NCI-H1694 treated with DMSO at 0.1 percent for 48 hours (cell line): ENCODE measurements at places on chromosomes 2 and 18.

DNA sequence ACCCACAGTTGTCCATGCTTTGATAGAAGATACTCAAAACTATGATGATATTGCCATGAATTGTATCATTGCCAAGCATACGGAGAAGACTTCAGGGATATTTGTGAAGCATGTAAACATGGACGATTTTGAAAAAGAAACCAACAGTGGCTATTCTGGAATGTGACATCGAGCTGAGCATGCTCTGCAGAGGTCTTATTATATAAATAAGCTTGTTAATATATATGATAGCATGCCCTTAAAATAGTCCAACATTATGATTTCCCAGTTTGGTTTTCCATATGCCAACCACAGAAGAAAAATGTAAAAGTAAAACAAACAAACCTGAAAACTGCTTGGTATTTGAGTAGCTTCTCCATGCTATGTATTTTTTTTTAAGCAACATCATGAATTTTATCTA is 159.1 kb downstream of the LNPK start:
- no peak for DNase-seq

GRCh38 chr2:149050188-149050587 is 11.7 kb downstream of the LYPD6B start:
- DNase-seq, result no peak

- no peak for DNase-seq
These were observed 227.3 kb downstream of the ZBTB7C start for GRCh38 chr18:48181857-48182256.

DNA sequence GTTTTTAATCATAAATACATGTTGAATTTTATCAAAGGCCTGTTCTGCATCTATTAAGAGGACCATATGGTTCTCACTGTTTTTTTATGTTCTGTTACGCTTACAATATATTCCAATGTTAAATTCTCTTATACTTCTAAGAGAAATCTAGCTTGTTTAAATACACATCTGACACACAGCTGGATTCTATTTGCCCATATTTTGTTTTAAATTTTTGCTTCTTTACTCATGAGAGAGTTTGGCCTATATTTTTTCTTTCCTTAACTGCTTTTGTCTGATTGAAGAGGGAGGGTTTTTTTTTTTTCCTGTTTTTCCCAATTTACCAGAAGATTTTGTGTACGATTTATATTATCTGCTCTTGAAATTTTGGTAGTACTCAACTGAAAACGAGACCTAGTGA is 34.9 kb downstream of the RNF144A start:
- DNase-seq, result no peak

- no peak for DNase-seq
These were observed 35.2 kb downstream of the PRELID3A start for GRCh38 chr18:12442946-12443345.

DNA sequence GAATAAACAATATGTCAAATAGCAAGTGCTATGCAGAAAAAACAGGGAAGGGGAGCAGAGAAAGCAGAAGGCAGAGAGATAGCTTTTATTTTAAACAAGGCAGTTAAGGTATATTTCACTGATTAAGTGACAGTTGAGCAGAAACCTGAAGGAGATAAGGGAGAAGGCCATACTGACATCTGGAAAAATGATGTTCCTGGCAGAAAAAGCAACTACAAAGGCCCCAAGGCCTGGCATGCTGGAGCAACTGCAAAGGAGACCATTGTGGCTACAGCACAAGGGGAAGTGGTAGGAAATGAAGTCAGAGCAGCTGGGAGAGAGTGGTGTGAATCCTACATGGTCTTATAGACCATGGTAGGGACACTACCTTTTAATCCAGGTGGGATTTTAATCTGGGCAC is 8.9 kb upstream of the PCBP1 start:
- DNase-seq, result no peak

GRCh38 chr2:42233976-42234441 is 64.9 kb downstream of the EML4 start:
- no peak for DNase-seq

DNA sequence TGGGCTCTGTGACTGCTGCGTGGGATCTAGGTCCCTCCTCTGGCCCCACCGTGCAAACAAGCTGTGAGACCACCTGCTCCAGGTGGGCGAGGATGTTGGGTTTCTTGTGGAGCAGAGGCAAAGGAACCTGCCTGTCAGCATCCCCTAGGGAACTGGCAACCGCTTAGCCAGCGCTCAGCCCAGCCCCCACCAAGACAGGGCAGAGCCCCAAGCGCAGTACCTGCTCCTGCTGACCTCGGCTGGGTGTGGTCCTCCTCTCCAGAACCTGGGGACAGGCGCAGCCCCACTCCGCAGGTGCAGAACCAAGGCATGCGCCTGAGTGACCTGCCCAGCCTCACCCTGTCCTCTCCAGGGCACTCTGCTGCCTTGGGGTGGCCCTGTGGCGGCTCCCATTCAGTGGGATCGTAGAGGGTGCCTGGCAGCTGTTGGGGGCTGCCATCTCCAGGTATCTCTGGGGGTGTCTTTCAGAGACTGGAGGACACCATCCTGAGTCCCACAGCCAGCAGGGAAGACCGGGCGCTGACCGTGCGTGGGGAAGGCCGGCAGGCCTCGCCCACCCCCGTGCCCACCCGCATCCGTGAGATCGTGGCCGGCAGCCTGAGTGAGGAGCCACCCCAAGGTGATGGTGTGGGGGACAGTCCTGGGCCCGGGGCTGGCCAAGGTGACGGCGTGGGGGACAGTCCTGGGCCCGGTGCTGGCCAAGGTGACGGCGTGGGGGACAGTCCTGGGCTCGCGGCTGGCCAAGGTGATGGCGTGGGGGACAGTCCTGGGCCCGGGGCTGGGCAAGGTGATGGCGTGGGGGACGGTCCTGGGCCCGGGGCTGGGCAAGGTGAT is 12.3 kb downstream of the CROCC2 start:
- no peak for DNase-seq

DNA sequence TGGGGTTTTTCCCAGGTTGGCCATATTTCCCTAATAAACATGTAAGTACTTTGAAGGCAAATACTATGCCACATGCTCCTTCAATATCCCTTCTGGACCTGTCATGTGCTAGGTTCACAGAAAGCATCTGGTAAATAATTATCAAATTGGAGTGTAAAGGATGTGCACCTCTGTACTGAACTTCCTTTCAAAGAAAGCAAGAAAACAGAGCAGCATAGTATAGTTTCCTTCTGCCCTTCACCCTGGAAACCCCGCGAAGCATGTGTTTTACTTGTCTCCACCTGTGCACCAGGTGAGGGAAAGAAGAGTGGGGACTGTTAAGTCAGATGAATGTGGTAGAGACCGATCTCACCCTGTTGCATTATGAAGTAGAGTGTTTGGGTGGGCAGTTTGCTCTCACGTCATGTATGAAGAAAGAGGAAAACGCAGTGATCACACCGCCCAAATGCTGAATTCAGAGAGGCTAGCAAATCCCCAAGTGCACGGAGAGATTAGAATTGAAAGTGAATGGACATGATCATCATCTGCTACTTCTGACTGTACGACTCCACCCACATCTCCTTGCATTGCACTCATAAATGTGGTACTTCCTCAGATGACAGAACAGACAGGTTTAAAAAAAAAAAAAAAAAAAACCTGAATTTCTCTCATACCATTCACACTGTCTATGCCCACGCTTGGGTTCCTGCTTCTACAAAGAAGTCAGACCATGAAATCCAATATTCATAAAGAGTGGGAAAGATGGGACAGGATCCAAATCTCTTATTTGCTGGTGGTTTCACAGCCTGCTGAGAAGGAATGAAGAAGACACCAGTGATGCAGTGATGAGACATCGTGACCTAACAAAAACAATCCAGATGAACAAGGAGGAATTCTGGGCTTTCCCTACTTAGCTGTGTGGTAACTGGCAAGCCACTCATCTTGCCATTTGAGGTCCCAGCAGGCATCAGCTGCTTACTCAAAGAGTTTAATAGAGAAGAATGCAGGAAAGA is 448.6 kb downstream of the BCL11A start:
- DNase-seq, result no peak

- DNase-seq, result no peak
These were observed 384.2 kb downstream of the DSC3 start for GRCh38 chr18:30658306-30658705.

DNA sequence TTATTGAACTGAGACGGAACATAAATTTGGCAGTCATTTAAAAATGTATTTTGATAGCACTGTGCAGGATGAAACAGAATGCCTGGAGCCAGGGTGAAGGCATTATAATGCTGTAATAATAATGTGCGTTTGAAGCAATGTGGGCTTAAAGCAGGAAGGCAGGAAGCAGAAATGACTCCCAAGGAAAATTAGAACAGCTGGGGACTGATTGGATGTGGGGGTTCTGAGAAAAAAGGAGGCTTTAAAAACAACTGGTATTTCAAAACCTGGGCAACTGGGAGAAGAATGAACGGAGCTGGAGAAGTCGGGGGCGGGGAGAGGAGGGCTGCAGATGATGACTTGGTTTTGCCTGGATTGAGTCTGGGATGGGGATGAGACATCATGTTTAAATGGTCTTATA is 12.6 kb downstream of the FAM124B start:
- no peak for DNase-seq

DNA sequence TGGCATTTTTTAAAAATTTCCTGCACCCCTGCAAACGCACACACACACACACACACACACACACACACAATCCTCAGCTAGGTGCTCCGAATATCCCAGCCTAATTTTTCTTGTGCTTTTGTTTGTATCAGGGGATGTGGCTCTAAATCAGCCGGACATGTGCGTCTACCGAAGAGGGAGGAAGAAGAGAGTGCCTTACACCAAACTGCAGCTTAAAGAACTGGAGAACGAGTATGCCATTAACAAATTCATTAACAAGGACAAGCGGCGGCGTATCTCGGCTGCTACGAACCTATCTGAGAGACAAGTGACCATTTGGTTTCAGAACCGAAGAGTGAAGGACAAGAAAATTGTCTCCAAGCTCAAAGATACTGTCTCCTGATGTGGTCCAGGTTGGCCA is 1.8 kb downstream of the HOXD13 start:
- DNase-seq, result no peak
